ENCODE measurements at places on chromosomes 5 and 9.

DNA sequence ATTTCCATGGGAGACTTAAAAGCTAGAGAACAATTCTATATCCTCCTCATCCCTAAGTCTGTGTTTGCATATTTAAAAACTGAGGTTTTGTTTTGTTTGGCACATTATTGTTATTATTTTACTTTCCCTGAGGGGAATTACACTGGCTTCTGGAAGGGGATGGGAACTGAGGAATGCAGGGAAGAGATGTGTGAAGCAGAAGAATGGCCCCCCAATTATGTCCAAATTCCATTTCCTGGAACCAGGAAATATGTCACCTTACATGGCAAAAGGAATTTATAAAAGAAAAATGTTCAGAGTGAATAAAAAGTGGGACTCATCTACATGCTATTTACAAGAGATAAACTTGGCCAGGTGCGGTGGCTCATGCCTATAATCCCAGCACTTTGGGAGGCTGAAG is 129.8 kb downstream of the MARCHF11 start:
- DNase-seq: no peak

GRCh38 chr9:26955222-26955903 is 849 bp upstream of the IFT74 start:
- DNase-seq: no peak

DNA sequence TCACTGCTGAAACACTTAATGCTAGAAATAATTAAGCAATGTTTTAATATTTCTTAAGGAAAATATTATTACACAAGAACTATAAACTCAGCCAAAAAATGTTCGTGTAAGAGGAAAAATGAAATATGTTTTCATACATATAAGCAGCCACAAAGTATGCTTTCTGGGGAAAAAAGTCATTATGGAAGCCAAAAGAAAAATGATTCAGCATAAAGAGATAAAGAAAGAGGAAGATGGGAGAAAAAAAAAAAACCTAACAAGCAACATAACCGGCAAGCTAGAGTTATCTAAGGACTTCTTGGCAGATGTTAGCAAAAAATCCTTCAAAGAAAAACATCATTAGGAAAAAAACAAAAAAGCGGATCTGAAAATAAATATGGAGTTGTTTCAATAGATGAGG is 179.1 kb downstream of the MUSK start:
- DNase-seq: no peak

- DNase-seq: no peak
Observed at GRCh38 chr5:68114378-68115040, 101.0 kb upstream of the PIK3R1 start.

DNA sequence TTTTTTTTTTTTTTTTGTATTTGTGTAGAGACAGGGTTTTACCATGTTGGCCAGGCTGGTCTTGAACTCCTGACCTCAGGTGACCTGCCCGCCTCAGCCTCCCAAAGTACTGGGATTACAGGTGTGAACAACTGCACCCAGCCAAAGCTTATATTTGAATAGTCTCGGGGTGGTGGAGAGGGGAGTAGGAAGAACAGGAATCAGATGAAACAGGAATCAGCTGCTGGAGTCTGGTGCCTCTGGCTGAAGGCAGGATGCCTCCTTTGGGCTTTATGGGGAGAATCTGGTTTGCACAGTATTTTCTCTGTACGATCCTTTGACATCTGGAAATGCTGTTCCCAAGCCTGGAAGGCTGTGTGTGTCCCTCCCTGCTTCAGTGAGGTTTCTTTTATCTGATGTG is 10.9 kb downstream of the C5orf52 start:
- no peak for DNase-seq

- DNase-seq: no peak
Observed at GRCh38 chr5:160260881-160261815, 31.8 kb downstream of the FABP6 start.

DNA sequence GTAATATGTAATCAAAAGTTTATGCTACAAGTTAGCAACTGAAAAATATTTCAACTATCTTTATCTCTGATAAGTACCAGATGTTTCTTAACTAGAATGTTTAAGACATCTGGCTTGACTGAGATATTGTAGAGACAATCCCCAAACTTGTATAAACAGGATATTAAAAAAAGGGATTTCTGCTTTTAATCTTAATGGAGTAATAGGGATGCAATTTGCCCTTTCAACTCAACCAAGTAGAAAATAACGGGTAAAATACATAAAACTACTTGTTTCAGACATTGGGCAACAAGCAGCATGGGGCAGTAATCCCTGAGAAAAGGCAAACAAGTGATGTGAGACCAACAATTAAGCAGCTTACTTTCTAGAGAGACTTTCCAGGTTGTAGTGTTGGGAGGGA is 9.4 kb upstream of the ADAMTS12 start:
- no peak for DNase-seq

DNA sequence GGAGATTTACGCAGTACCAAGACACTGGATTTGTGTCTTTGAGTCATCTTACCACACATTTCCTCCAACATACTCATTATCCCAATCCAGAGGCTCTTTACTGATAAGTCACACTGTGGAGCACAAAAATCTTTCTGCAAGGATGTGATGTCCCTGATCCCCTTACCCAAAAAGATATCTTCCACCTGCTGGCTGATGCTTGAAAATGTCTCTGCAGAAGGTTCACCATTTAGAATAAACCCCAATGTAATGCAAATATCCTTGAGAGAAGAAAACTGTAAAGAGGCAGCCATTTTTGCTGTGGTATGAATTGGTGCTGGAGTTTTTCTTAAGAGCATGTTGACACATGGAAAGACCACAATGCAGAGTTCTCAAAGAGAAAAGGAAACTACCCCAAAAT is 65.7 kb upstream of the RORB start:
- DNase-seq: no peak

DNA sequence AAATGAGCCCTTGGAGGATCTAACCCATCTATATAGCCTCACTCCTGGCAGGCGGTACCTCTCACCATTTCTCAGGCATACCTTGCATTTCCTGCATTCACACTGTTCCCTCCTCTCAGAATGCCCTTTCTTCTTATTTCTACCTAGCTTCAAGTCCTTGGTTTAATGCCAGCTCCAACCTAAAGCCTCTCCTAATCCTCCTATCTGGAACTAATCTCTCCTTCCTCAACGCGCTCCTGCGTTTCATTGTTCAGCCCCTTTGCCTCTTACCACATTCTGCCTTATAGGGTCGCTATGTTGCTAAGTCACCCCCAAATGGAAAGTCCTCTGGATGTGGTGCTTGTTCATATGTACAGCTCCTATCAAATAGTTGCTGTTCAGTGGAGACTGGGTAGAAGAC is 288.5 kb upstream of the TUT7 start:
- no peak for DNase-seq

DNA sequence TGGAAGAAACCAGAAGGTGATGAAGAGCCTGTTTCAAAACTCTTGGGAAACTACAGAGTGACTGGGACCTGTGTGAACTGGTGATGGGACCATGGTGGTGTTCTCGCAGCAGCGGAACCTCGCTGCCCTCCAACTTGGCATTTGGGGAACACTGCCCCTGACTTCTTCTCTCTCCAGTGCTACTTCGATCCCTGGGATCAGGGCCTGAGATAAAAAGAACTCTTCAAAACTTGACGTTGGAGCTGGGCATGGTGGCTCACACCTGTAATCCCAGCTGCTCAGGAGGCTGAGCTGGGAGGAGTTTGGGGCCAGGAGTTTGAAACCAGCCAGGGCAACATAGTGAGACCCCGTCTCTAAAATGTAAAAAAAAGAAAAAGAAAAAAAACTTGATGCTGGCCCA is 18.1 kb downstream of the PITX1 start:
- no peak for DNase-seq

DNA sequence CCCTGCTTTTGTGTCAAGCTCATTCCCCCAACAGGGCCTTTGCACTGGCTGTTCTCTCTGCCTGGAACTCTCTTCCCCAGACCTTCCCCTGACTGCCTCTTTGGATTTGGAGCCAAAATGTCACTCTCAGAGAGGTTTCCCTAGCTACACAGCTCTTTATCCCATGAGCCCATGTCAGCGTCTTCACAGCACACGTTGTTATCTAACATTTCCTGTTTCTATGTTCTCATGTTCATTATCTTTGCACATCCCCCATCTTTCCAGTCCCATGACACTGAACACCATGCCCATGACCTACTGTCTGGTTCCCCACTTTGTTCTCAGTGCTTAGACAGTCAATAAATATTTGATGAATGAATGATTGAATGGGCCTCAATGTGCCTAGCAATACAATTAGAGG is 26.3 kb upstream of the ARSI start:
- no peak for DNase-seq

DNA sequence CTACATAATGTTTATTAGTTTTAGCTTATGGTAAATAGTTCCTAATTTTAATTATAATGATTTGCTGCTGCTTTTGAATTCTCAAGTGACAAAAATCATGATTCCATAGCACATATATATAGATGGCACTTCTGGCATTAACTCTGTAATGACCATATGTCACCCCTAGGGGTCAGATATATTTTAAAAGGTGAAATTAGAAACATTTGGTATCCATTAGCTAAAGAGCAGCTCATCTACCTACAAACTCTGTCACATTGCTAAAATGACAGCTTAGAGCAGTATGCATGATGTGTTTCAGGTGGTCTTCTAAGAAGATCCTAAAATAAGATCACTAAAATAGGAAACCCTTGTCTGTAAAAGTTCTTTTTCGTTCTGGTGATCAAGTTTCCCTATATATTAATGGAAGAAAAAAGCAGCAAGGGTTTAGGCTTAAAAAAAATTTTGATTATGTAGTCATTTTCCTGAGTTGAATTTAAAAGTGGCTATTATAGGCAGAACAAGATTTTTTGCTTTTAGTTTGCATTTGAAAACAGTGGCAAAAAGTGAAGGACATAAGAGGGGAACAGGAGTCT is 157.7 kb upstream of the POU5F2 start:
- DNase-seq: no peak

DNA sequence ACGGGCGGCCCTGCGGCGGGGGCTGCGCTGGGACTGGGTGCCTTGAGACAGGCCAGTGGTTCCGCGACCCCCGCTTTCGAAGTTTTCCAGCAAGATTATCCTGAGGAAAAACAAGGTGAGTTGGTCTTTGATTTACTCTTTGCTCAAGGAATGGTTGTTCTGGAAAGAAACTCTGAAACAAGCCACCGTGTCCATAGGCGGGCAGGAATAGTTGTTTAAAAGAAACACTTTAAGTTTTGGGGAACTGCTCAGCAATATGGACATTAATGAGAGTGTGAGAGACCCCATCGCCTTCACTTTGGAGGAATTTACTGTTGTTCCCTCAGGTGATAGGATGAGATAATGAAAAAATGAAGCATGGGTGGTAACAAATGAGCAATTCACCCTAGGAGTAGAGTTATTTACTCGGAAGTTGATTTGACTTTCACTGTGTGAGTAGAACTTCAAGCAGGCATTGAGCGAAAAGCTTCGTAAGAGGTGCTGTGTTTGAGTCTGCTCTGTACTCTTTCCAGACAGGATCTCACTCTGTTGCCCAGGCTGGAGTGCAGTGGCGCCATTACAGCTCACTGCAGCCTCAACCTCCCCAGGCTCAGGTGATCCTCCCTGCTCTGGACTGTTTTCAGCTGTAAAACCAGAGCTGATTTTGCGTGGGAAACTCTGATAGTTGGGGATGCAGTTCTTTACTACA is 1.1 kb downstream of the DMRTA1 start:
- no peak for DNase-seq

- no peak for DNase-seq
Observed at GRCh38 chr9:105053209-105053652, 125.3 kb upstream of the ABCA1 start.

DNA sequence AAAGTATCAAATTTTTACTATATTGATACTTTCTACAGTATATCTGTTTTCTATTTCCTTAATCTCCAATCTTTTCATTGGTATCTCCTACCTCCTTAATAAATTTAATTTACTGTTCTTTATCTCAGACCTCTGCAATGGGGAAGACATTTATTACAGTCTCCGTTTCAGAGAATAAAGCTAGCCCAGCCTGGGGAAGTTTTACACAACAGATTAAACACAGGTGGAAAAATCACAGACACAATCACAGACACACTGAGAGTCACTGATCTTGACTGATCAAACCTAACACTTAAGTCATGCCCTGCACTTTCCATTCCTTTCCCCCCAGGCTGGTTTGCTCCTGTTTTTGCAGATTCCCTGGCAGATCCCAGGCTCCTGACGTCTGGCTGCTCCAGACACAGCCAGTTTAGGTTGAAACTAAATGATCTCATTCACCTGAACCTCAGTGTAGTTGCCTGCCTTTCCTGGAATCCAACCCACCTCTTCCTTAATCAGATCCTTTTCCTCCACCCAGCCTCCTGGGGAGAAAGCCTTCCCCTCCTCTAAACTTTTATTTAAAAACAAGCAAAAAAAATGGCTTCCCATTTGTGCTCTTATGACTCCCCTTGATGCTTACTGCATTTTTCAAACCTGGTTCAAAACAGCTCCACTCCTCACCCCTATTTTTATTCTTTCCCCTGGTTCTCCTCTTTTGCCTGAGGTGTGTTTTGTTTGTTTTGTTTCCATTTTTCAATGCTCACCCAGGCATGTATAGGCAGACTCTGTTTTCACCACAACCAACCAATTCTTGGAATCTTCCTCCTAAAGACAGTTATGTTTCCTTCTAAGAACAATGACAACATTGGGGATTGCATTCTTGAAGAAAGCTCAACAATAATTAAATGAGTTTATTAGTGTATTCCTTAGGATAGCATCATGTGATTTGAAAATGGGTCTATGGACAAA is 29.5 kb upstream of the OSMR start:
- no peak for DNase-seq

DNA sequence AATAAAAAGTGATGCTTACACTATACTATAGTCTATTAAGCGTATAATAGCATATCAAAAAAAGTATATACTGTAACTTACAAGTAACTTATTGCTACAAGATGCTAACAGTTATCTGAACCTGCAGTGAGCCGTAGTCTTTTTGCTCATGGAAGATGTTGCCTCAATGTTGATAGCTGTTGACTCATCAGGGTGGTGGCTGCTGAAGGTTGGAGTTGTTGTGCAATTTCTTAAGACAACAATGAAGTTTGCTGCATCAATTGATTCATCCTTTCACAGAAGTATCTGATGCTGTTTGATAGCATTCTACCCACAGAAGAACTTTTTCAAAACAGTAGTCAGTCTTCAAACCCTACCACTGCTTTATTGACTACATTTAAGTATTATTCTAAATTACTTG is 7.8 kb upstream of the C9orf40 start:
- no peak for DNase-seq

- no peak for DNase-seq
Observed at GRCh38 chr5:54249210-54250028, 61.0 kb downstream of the ARL15 start.

DNA sequence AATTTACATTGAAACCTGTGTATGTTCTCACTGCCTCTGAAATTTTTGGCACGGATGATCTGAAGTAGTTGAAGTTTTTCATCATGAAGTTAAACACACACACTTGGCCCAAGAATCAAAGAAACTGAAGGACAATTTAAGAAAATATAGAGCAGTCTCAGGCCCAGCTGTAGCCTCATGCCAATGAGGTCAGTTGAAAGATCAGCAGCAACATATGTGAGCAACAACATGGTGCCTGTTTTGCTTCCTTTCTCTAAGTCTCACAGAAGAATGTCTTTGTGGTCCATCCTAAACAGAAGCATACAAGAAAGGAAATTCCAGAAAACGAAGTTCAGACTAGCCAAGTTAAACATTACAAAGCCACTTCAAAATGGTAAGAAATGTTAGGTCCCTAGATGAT is 1737.2 kb downstream of the MAT2B start:
- DNase-seq: no peak

Data from cerebellar nuclear complex (tissue), 1 donor.